ENCODE measurements at places on chromosomes 12 and 14.

- no peak for DNase-seq
These were observed 97.8 kb downstream of the SPTSSA start for GRCh38 chr14:34364201-34364600.

DNA sequence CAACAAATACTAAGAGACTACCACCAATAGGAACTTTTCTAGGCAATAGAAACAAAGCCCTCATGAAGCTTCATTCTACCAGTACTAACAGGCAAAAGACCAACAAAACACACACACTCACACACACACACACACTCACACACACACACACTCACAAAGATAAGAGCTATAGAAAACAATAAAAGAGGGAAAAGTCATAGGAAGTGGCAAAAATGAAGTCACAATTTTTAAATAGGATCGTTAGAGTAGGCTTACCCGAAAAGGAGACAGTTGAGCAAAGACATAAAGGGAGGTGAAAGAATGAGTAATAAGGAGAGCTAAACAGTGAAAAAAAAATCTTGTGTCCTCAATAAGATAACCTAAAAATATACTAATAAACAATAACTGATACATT, 66.5 kb downstream of the C2CD5 start:
- no peak for DNase-seq

DNA sequence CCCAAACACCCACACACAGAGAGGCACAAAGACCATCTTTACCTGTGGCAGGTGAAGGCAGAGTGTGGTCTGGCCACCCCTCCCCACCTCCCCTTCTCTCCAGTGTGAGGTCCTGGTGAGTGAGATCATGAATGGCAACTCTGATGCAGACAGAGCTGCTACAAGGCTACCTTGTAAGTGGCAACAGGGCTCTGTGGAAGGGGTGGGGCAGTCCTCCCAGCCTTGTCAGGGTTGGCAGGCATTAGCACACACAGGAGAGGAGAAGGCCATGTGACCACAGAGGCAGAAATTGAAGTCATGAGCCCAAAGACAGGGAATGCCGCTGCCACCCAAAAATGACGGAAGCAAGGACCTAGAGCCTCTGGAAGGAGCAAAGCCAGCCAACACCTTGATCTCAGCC, 30.7 kb downstream of the VWF start:
- DNase-seq, result no peak

DNA sequence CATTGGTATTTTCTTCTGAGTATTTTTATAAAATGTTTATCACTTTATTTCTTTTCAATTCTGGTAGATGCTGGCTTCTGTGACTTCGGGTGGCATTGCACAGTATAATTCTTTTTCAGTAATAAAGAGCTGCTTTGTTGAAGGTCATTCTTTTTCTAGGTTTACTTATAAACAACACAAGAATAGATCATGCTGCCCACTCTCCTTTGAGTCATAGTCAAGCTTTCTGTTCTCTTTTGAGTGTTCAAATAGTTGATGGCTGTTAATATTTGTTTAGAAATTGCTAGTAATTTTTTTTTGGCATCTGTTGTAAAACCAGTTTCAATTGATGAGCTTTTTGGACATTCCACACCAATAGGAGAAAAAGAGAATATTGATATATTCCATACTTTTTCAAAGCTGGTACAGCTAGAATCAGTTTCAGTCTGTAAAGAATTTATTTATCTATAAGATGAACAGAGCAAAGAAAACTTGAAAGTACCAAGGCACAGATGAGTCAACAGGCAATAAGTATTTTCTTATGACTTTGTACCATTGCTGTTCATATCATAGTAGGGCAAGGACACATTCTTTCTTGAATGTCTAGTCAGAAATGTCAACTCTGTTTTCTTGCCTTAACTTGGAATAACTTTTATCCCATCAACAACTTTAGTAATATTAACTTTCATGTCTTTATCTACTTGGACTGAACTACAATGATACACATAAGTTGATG, 513.0 kb upstream of the SEL1L start:
- no peak for DNase-seq

GRCh38 chr14:48936362-48936761, 649.8 kb downstream of the RPS29 start:
- peak; percentile 51 for DNase-seq

DNA sequence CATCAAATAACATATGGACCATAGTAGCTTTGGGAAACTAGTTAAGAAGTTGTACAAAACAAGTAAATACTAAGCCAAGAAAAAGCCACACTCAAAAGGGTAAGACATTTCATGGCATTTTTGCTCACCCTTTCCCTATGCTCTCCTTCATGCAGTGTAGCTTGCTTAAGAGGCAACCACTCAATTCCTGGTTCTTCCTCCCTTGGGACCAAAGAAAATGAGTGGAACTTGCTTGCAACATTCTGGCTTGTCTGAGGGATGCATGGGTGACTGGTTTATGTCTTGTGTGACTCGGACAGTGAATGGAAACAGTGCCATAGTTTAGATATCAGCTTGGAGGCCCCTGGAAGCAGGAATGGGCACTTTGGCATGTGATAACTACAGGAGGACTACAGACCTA, 252.0 kb upstream of the ARID2 start:
- DNase-seq, result peak; percentile 62

DNA sequence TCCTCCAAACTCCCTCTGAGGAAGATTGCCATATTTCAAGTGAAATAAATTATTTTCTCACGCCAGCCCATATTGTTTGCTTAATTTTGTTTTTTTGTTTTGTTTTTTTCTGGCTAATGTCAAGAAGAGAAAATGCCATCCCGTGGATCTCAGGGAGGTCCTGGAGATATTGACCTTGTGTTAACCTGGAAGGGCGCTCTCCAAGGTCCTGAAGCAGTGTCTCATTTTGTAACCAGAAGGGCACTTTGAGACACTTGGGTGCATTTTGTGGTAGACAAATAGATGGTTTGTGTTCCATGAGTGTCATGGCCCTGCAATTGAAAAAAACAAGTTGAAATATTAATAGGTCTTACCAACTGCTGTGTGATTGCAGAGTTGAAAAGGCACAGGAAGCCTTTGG, 268.9 kb downstream of the SUDS3 start:
- no peak for DNase-seq

DNA sequence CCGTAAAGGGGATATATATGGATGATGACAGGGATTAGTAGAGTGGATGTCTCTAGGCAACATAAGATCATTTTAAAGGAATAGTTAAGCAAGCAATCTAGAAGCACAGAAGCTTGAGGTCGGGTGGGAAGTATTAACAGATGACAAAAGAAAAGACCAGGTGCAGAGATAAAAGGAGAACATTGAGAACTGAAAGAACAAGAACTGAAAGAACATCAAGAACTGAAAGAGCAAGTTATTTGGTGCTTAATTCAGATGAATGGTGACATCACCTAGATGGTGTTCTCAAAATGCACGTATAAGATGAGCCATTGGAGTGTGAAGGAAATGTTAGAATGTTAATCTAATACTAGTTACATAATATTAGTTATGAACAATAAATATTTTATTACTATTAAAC, 224.0 kb upstream of the PDE3A start:
- DNase-seq, result no peak

GRCh38 chr14:66444271-66444927, 41.8 kb upstream of the CCDC196 start:
- DNase-seq, result peak; percentile 25

DNA sequence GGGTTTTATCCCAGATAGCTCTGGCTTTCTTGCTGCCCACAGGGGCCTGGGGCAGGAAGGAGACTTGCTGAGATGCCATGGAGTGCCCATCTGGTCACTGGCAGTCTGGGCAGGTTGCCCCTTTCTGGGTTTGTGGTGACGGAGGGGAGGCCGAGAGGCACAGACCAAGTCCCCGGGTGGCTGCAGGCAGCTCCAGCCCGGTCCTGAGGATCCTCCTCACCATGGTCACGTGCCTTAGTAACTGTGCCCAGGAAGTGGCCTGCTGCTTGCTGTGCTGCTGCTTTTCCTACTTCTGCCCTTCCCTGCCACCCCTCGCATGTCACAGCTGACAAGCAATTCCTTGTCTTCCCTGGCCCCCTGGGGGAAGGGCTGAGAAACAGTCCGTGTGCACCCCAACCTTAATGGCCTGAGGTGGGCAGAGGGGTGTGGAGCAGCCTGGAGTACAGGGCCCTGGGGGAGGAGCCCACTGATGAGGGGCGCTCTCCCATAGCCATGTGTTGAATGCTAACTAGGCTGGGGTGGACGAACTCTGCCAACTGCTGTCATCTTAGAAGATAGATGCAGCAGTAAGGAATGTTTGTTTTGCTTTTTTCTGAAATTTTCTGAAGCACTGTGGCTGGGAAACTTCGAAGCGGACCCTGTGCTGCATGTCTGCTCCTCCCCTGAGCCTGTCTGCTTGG, 54.9 kb upstream of the SRSF5 start:
- peak; percentile 41 for DNase-seq

- DNase-seq, result peak; percentile 84
These were observed 214.4 kb upstream of the DIO2 start for GRCh38 chr14:80425686-80426085.

DNA sequence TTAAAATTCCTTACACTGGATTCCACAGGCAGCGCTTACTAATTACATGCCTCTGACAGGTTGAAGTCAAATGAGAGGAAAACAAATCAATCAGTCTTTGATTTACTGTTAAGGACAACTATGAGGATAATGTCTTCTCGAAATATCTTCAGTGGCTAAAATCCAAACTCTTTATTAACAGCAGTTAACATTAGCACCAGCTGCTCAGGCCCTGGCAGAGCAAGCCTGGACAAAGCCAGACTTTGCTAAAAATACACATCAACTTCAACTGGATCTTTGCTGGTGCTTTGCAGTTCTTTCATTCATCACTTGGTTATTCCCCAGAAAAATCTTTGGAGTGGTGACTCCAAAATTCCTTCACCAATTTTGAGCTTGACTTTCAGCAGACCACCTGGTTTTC, 98.7 kb downstream of the HECTD4 start:
- peak; percentile 21 for DNase-seq

DNA sequence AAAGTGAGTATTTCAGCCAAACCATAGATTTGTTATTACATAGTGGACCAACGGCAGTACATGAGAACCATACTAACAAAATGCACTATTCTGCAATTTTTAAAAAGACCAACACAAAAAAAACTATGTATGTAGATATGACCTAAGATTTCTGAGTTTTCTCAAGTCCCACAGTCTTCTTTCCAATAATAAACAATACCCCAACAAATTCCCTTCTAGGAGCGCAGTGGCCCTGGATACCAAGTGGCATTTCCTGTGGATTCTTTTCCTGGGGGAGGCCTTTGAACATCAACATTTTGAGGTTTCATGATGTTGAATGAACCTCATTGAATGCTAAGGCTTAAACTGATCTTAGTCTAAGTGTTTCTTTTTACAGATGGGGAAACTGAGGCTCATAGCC, 210.5 kb downstream of the BCAT1 start:
- no peak for DNase-seq

DNA sequence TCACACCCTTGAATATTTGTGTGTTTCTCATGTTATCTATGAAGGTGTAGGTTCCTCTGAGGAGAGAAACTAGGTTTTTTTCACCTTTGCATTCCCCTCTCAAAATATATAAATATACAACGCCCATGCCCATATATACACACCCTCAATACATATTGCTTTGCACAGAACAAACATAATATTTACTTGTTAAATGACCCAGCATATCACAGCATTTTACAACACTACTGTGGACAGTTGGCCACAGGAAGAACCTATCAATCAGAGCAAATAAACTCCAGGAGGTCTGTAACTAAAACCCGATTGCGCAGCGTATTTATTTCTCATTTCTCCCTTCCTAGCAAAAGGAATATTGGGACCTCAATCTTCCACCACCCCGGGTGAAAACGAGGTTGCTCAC, 196.0 kb downstream of the SLC5A8 start:
- DNase-seq, result no peak

- peak; percentile 38 for DNase-seq
These were observed 645 bp downstream of the JDP2 start for GRCh38 chr14:75428230-75429104.

DNA sequence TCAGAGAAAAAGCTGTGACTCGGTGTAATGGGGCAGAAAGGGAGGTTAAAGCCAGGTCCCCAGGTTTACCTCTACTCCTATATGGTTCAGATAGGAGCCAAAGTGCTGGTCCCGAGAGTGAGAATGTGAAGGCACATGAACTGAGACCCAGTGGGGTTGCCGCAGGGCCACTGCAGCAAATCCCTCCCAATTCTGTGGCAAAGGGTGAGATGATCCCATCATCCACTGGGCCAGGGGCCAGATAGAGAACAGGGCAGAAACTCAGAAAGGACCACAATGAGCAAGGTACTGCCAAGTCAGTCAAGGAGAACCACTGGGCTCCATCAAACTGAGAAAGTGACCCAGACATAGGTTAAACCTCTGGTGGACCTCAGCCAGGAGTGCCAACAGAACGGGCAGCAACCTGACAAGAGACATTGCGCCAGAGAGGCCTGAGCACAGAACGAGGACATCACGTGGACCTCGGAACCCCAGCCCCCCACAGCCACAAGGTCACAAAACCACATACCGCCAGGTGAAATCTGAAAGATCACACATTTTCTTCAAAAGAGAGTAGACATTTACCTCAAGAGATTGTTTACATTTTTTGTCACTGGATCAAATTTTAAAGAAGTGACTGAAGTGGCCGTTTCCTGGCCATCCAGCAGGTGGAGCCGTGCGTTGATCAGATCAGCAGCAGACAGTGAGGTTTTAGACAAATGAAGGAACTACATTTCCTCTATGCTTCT, 20.5 kb upstream of the ITPR2 start:
- DNase-seq, result peak; percentile 60

GRCh38 chr14:79578470-79578869, 632.8 kb downstream of the DIO2 start:
- no peak for DNase-seq

GRCh38 chr14:60981633-60982455, 799 bp downstream of the SLC38A6 start:
- DNase-seq, result peak; percentile 76

GRCh38 chr12:65834146-65834935, 10.1 kb downstream of the HMGA2 start:
- no peak for DNase-seq

- no peak for DNase-seq
These were observed 349 bp upstream of the FAM177A1 start for GRCh38 chr14:35045798-35046047.

- DNase-seq, result peak; percentile 1
These were observed 86.0 kb downstream of the SLCO1A2 start for GRCh38 chr12:21248679-21249078.

DNA sequence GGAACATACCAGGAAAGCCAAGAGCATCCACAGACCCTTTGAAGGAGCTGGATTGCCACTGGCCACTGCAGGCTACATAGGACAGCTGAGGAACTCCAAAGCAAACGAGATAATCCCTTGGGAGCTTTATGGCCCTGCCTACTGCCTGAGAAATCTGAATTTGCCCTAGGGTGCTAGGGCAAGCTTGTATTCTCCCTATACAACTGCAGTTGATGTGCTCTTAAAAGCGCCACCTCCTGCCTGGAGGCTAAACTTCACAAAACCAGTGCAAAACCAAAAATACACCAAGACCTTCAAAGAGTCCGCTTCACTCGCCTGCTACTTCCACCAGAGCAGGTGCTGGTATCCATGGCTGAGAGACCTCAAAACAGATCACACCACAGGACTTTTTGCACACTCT, 99.6 kb upstream of the KRR1 start:
- DNase-seq, result no peak

DNA sequence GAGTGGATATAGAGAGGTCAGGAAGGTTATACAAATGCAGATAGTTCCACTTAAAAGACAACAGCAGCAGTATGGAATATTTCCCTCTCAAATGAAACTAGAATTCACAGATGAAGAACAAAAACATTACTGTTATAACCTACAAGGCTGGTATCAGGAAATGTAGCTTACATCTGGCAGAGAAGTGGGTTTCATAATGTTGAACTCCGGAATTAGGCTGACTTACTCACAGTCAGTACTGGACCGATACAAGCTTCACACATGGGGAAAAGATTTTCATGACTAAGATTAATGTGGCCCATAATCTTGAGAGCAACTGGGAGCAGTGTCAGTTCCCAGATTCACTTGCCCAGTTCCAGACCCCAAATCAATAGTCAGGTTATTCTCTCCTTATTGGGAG, 353.9 kb downstream of the DUSP6 start:
- DNase-seq, result peak; percentile 70

Data from AG10803 (cell line).